ENCODE measurements at places on chromosomes 7 and 10. TPM values are rescaled to one million over a fixed set of nuclear protein-coding genes. Genes with fewer than 3 reads are reported as not detected.

SYNPO2L gene
- not detected for total RNA-seq

CTAGE8 gene
- total RNA-seq, result not detected

GATAD1 gene
- total RNA-seq, result 25.7 TPM

ZMIZ2 gene
- total RNA-seq, result 2.9 TPM

PRRT4 gene
- 0.27 TPM for total RNA-seq

HOXA6 gene
- not detected for total RNA-seq

TRIM50 gene
- total RNA-seq, result not detected

NPFFR1 gene
- total RNA-seq, result not detected

OPN4 gene
- not detected for total RNA-seq

HOGA1 gene
- total RNA-seq, result 0.08 TPM

MRPS24 gene
- 137 TPM for total RNA-seq

INMT gene
- 219 TPM for total RNA-seq

ASB15 gene
- total RNA-seq, result not detected

HMX3 gene
- total RNA-seq, result not detected

PAX4 gene
- not detected for total RNA-seq

SAMD9 gene
- total RNA-seq, result 18.3 TPM

UPF2 gene
- total RNA-seq, result 18.3 TPM

CALHM3 gene
- total RNA-seq, result not detected

C10orf95 gene
- not detected for total RNA-seq

ELOVL3 gene
- total RNA-seq, result 0.09 TPM

PAPSS2 gene
- 96.9 TPM for total RNA-seq

CYP3A4 gene
- total RNA-seq, result not detected

SERPINE1 gene
- 23.1 TPM for total RNA-seq

TRPV5 gene
- total RNA-seq, result not detected

CARD11 gene
- total RNA-seq, result under 0.01 TPM

JMJD1C gene
- 120 TPM for total RNA-seq

NCF1 gene
- total RNA-seq, result not detected

RADIL gene
- 0.25 TPM for total RNA-seq

NAT16 gene
- total RNA-seq, result not detected

FFAR4 gene
- not detected for total RNA-seq

RBP3 gene
- total RNA-seq, result not detected

NKX2-3 gene
- total RNA-seq, result not detected

PLA2G12B gene
- total RNA-seq, result not detected

GPRIN2 gene
- total RNA-seq, result not detected

LRRN3 gene
- 2.7 TPM for total RNA-seq

CACNB2 gene
- 2.1 TPM for total RNA-seq

APBB1IP gene
- total RNA-seq, result 5.9 TPM

ST8SIA6 gene
- total RNA-seq, result 0.09 TPM

TSPAN12 gene
- 5.6 TPM for total RNA-seq

PPP1R3A gene
- not detected for total RNA-seq

POM121 gene
- total RNA-seq, result 6.3 TPM

VSTM4 gene
- total RNA-seq, result 4.7 TPM

ARHGEF35 gene
- total RNA-seq, result 1.1 TPM

AKR1C1 gene
- total RNA-seq, result 116 TPM
